Testis (tissue), 5 donors: ENCODE measurements at places on chromosomes 16 and 17. TPM values are rescaled to one million over a fixed set of nuclear protein-coding genes. Genes with fewer than 3 reads are reported as not detected.

GRCh38 chr17:57939797-57940196 is 15.4 kb downstream of the CUEDC1 start:
- no peak for DNase-seq

- DNase-seq, result no peak
Measured at GRCh38 chr17:39036009-39036408, 68.8 kb upstream of the FBXO47 start.

MT3 gene
- total RNA-seq, result not detected

EIF4A3 gene
- 67.1 TPM for total RNA-seq

KRT40 gene
- not detected for total RNA-seq

DNA sequence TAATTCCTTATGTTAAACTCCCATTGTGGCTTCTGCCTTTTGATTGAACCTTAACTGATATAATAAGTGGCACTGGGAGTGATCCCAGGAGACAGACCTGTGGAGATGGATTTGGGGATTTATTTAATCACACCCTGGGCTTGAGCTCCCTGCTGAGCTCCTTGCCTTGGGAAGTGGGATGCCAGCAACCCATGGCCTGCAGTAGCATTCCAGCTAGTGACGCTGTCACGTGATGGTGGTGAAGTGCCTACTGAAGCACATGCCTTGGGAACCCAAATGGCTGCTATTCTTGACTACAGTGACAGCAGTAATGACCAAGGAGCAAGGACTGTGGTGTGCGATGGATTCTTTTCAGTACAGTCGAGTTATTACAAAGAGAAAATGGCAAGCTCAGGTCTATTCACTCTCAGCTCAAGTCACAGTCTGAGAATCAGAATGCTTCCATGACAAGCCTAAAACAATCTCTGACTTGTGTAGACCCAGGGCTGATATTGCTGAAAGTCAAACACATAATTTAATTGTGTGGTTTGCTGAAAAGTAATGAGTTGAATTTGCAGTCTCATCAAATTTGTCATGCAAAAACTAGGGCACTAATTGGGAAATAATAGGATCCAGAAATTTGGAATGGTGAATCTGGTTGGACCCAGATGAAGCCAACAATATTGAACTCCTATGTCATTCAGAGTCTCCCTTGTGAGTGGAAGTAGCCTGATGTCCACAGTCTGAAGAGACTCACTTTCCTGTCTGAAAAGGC is 47.1 kb downstream of the BCL7C start:
- no peak for DNase-seq

GRCh38 chr17:31535581-31535981 is 144.1 kb downstream of the RAB11FIP4 start:
- DNase-seq, result no peak
